ENCODE measurements at places on chromosomes 7 and 10. TPM values are rescaled to one million over a fixed set of nuclear protein-coding genes. Genes with fewer than 3 reads are reported as not detected.

The DIP2C gene
- total RNA-seq, result 10.1 TPM

The TBX20 gene
- not detected for total RNA-seq

The PAX4 gene
- not detected for total RNA-seq

DNA sequence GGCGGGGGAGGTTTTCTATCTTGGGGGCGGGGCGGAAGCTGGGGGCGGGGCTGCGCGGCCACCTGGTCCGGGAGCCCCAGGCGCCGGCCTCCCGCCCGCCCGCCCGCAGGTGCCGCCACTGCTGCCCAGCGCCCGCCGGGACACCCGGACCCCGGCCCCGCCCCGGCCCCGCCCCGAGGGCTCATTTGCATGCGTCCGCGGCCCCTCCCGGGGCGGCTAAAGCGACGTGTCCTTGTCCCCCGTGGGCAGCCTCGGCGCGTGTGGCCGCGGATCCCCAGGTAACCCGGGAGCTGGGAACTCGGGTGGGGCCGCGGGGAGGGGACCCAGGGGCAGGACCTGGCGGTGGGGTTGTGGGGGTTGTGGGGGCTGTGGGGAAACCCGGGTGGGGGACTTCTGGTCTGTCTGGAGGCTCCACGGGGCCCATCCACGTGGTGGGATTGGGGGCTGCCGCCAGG lies at the start of gene BHLHA15:
TSS of gene BHLHA15 (plus strand) at position 219 of the 455 bp plus-strand sequence. CDS start 871 bp downstream, outside the sequence.
- peak; percentile 72 for DNase-seq

GRCh38 chr7:75578081-75578480 lies 86.0 kb downstream of the SPDYE5 start:
- no peak for DNase-seq

GRCh38 chr7:51121931-51122425 lies 194.6 kb downstream of the COBL start:
- DNase-seq, result peak; percentile 72

- DNase-seq, result no peak
Observed at GRCh38 chr7:75559976-75560365, 67.9 kb downstream of the SPDYE5 start.

DNA sequence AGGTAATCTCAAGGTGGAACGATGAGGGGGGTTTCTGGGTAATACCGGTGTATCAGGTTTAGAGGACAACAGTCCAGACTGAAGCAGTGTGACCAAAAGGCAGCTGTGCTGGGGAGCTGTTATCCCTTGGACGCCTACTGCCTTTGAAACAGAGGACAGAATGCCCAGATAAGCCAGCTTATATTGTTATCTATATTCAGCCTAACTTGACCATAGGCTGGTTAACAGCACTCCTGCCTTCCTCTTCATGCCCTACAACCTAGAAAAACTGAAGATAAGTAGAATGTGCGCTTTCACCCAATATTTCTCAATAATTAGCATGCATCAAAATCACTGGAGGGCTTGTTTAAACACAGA lies 44.9 kb downstream of the IL6 start:
- no peak for DNase-seq

Measured in neural progenitor cell (in vitro differentiated cells).